Large intestine (tissue), 12 donors: ENCODE measurements at places on chromosomes 12 and 14. TPM values are rescaled to one million over a fixed set of nuclear protein-coding genes. Genes with fewer than 3 reads are reported as not detected.

TSHR gene
- 0.16 TPM for polyA plus RNA-seq

DNA sequence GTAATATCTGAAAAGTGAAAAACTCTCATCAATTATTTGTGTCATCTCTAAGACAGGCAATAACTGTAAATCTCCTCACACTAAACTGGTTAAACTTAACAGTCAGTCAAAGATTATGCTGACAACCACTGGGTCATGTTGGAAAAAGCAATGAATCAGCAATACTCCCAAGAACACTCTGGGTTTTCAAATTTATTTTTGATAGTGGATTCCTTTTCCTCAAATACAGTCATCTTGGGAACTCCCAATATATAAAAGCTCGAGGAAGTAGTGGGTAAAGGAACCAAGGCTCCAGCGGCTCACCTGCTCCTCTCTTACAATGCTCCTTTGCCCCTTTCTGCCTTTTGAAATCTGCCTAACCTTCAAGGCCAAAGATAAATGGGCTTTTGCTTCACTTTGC is 70.0 kb downstream of the ARMH4 start:
- DNase-seq: no peak
- no peak overlapping the region for H3K27ac ChIP-seq
- no peaks in the 10 kb centered on the region for H3K4me1 ChIP-seq
- H3K4me3 ChIP-seq: no peak overlapping the region
- H3K27me3 ChIP-seq: peaks cover 2% of the 10 kb centered on the region
- H3K36me3 ChIP-seq: no peaks in the 10 kb centered on the region

GRCh38 chr12:104569346-104570173 is 112.8 kb downstream of the CHST11 start:
- DNase-seq: no peak
- no peak overlapping the region for H3K4me3 ChIP-seq
- no peaks in the 10 kb centered on the region for H3K27me3 ChIP-seq
- H3K4me1 ChIP-seq: no peaks in the 10 kb centered on the region
- H3K27ac ChIP-seq: no peak overlapping the region

DNA sequence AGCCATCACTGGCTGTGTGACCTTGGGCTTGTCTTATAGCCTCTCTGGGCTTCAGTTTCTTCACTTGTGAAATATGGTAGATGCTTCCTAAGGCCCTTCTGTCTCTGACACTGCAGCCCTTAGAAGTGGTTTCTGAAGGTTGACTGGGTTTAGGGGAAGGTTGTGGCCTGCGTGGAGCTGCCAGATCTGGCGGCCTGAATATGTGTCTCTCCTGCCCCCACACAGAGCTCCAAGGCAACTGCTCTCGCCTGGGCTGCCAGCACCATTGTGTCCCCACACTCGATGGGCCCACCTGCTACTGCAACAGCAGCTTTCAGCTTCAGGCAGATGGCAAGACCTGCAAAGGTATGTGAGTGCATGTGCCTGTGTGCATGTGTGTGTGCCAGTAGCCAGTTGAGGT is 4.0 kb downstream of the LRP1-AS start:
- no peaks in the 10 kb centered on the region for H3K27me3 ChIP-seq
- H3K36me3 ChIP-seq: peaks cover 76% of the 10 kb centered on the region
- H3K4me3 ChIP-seq: no peak overlapping the region
- no peak for DNase-seq

DNA sequence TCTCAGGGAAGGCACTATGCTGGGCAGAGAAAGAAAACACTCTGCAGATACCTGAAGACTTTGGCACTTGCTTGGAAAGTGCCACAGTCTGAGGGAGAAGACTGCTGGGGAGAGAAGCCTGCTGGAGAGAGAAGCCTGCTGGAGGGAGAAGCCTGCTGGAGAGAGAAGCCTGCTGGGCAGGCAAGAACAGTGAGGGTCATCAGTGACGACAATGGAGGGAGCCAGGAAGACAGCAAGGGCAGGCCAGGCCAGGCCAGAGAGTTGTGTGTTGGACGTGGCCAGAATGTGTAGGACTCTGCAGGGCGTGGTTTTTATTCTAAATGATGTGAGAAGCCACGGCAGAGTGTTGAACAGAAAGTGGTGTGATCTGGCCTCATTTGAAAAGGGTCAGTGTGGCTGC is 185.3 kb upstream of the ABCD2 start:
- H3K36me3 ChIP-seq: no peaks in the 10 kb centered on the region
- DNase-seq: no peak
- no peaks in the 10 kb centered on the region for H3K27me3 ChIP-seq
- no peak overlapping the region for H3K27ac ChIP-seq
- no peak overlapping the region for H3K4me3 ChIP-seq

TBX5 gene
- not detected for polyA plus RNA-seq

STXBP6 gene
- 27.8 TPM for polyA plus RNA-seq

DNA sequence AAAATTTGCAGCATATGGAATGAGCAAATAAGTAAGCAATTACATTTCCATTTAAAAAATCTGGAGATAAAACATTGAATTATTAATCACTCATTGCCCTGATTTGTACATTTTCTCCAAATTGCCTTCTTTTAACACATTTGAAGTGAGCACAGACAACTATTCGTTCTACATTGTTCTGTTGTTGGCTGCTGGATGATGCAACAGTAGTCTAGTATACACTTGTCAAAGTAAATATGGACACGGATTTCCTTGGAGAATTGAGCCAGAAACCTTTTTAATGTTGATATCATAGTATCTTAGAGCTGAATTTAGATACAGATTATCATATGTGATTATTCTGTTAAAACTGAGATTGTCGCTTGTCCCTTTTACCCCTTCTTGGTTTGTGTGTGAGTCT is 188.2 kb downstream of the FUT8 start:
- DNase-seq: no peak
- H3K27ac ChIP-seq: no peak overlapping the region
- no peak overlapping the region for H3K4me3 ChIP-seq

DNA sequence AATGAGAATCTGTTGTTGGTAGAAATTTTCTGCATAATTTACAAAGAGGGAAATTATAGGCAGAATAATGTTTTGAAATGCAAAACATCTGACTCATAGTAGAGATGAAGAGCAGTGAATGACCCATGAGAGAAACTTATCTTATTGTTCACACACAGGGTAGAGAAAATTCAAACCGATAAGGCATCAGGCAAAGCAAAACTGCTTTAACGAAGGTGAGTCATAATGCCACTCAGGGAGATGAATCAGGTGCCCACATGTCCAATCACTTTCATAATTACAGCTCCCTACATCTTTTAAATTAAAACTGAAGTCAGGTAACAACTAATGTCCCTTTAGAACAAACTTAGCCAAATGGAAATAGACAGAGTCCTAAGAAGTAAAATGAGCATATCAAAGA is 265.6 kb upstream of the GARIN6 start:
- no peak overlapping the region for H3K27ac ChIP-seq
- no peaks in the 10 kb centered on the region for H3K4me1 ChIP-seq
- H3K27me3 ChIP-seq: no peaks in the 10 kb centered on the region
- DNase-seq: no peak
- H3K36me3 ChIP-seq: no peaks in the 10 kb centered on the region

- H3K4me1 ChIP-seq: peaks cover 12% of the 10 kb centered on the region
- DNase-seq: no peak
- H3K27ac ChIP-seq: peak overlapping the region; percentile 45
- peak overlapping the region; percentile 74 for H3K4me3 ChIP-seq
- no peaks in the 10 kb centered on the region for H3K27me3 ChIP-seq
Measured at GRCh38 chr12:49568442-49569162, 660 bp upstream of the MCRS1 start.

CLEC12A gene
- polyA plus RNA-seq: 1.5 TPM

GRCh38 chr12:101968770-101969169 is 91.4 kb downstream of the DRAM1 start:
- no peaks in the 10 kb centered on the region for H3K27me3 ChIP-seq
- no peaks in the 10 kb centered on the region for H3K4me1 ChIP-seq
- no peak for DNase-seq
- no peak overlapping the region for H3K27ac ChIP-seq
- no peak overlapping the region for H3K4me3 ChIP-seq
- no peaks in the 10 kb centered on the region for H3K36me3 ChIP-seq

DNA sequence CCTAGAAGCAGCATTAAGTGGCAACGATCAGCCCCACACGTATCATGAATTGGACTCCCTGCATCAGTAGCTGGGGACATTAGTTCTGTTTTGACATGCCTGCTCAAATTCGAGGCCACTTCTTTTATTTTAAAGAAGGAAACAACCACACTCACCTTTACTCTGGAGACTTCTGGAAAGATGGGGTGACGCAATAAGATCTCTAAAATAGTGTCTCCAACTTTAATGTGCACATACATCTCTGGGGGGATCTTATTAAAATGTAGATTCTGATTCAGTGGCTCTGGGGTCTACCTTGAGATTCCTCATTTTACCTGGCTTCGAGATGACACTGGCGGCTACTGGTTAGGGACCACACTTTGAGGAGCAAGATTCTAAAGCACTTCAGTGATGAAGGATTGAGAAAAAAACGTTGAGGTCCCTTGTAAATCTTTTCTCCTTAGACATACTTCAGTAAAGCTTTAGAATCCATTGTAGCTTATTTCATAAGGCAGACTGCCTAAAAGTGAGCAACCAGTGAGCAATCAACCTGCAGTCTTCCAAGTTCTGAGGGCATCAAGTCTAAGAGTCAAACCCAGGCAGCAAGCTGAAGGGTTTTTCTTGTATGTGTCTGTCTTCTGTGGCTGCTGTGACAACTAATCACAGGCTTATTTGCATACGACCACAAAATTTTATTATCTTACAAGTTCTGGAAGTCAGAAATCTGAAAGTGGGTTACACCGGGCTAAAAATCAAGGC is 718.6 kb upstream of the TBX3 start:
- no peaks in the 10 kb centered on the region for H3K36me3 ChIP-seq
- DNase-seq: no peak
- H3K27me3 ChIP-seq: no peaks in the 10 kb centered on the region
- no peak overlapping the region for H3K27ac ChIP-seq
- H3K4me3 ChIP-seq: no peak overlapping the region

DNA sequence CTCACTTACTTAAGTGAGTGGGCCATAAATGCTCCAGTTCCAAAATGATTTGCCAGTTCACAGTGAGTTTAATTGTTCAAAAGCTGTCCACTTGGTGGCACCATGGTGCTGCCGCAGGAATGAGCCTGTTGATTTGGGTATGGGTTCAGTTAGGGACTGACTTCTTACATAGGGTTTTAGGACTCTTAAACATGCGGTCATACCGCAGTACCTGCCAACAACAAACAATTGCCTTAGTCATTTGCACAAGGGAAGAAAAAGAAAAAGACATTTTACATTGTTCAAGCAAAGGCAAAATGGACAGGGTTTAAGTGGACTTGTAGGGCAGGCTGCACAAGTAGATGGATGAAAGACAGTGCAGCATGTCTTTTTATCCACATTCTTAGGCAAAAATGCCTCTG is 80.0 kb upstream of the DBX2 start:
- H3K36me3 ChIP-seq: no peaks in the 10 kb centered on the region
- no peaks in the 10 kb centered on the region for H3K4me1 ChIP-seq
- H3K4me3 ChIP-seq: no peak overlapping the region
- H3K27ac ChIP-seq: no peak overlapping the region

- DNase-seq: no peak
- no peaks in the 10 kb centered on the region for H3K27me3 ChIP-seq
- H3K27ac ChIP-seq: peak overlapping the region; percentile 98
- H3K4me3 ChIP-seq: peak overlapping the region; percentile 95
Measured at GRCh38 chr12:57846285-57846576, 298 bp downstream of the CTDSP2 start.

FAM186B gene
- 0.91 TPM for polyA plus RNA-seq

DNA sequence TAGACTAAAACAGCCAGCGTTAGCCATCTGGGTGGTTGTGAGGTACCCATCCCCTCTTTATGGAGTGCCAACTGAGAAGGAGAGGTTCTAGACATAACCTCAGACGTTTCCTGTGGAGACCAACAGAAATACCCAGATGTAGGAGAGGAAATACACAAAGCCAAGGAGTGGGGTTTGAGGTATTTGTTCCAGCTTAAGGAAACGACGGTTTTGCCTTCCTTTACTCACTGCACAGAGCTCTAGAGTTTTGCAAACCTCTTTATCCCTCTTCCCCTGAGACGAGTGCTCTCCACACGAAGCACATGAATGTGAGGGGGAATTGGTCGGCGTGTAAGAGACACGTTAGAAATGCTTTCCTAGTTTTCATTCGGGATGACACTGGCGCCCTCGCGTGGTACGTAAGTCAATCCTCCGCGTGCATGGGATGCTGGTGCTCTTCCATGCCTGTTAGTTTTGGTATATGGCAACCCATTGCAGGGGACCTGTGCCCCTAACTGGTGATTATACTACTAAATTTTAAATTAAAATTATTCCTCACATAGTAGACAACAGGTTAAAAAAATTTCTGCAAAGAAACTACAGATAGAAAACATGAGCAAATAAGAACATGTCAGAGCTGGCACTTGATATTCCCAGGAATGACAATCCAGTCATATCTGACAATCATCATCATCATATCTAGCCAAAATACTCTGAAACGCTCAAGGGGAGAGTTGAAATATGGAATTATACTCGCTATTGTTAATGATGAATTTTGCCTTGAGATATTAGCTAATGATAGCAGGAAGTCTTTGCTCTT is 121.7 kb downstream of the PPM1H start:
- H3K36me3 ChIP-seq: no peaks in the 10 kb centered on the region
- no peak overlapping the region for H3K27ac ChIP-seq
- DNase-seq: peak; percentile 42
- no peak overlapping the region for H3K4me3 ChIP-seq
- peaks cover 3% of the 10 kb centered on the region for H3K4me1 ChIP-seq
- no peaks in the 10 kb centered on the region for H3K27me3 ChIP-seq
